ENCODE measurements at places on chromosomes 12 and 14.

DNA sequence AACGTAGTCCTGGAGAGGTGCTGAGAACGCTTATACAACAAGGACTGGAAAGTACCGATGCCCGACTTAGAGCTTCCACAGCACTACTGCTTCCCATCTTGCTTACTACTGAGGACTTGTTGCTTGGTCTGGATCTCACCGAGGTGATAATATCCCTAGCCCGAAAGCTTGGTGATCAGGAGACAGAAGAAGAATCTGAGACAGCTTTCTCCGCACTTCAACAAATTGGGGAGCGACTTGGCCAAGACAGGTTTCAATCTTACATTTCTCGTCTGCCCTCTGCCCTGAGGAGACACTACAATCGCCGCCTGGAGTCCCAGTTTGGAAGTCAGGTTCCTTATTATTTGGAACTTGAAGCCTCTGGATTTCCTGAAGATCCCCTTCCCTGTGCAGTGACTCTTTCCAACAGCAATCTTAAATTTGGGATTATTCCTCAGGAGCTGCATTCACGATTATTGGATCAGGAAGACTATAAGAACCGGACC lies 1.1 kb downstream of the TOGARAM1 start:
- no peak for DNase-seq

- no peak for DNase-seq
Measured at GRCh38 chr14:93059917-93060545, 55.7 kb downstream of the ITPK1 start.

GRCh38 chr12:92062539-92063493 lies 82.8 kb downstream of the BTG1 start:
- DNase-seq = no peak

- DNase-seq = no peak
Measured at GRCh38 chr12:25005376-25005775, 56.5 kb upstream of the BCAT1 start.

DNA sequence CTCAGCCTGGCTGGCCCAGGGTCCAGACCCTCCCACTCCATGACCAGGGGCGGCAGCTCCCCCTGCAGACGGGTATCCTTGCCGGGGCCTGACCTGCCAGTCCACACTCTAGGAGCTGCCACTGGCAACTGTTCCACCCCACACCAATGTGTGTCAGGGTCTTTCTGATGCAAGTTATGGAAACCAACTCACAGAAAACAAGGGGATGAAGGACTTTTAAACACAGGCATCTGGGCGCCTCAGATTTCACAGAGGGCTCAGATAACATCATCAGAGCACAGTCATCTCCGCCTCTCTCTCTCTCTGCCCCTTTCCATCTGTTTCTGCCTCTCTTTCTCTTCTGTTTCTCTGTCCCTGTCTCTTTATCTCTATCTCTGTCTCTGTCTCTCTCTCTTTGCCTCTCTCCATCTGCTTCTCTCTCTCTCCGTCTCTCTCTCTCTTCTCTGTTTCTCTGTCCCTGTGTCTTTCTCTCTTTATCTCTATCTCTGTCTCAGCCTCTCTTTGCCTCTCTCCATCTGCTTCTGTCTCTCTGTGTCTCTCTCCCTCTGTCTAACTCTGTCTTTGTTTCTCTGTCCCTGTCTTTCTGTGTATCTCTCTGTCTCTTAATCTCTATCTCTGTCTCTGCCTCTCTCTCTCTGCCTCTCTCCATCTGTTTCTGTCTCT lies 67.4 kb upstream of the FBRSL1 start:
- DNase-seq = no peak

DNA sequence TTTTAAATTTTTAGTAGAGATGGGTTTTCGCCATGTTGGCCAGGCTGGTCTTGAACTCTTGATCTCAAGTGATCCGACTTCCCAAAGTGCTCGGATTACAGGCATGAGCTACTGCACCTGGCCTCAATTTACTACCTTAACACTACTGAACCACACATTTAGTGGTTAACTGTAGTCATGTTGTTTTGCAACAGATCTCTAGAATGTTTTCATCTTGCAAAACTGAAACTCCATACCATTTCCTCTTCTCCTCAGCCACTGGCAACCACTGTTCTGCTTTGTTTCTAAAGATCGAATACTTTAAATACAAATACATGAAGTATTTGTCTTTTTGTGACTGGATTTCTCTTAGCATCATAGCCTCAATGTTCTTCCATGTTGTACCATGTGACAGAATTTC lies 15.4 kb upstream of the SMCO2 start:
- no peak for DNase-seq

- no peak for DNase-seq
Measured at GRCh38 chr14:80005561-80005960, 205.7 kb downstream of the DIO2 start.

GRCh38 chr14:28765169-28765830 lies 1.3 kb upstream of the FOXG1 start:
- DNase-seq = no peak

GRCh38 chr12:10341892-10342509 lies 34.3 kb downstream of the KLRD1 start:
- no peak for DNase-seq

- DNase-seq = peak; percentile 5
Measured at GRCh38 chr14:52043690-52044089, 25.2 kb downstream of the NID2 start.

DNA sequence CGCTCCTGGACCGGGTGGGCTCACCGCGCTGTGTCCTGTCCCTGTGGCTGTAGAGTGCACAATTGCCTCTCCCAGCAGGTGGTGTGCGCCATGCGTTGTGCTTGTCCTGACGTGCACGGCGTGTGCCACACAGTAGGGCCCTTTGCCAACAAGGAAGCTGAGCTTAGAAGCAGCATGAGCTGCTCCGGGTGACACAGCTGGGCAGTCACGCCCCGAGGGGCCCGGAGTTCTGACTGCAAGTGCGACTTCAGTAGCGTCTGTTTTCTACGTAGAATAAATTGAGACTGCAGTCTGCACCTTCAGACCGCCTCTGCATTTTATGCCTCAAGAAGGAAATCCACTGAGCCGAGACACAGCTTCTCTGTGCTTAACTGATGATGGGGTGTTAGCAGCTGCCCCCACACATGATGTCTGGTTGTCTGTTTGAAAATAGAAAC lies 81.6 kb downstream of the ADGRD1 start:
- no peak for DNase-seq

DNA sequence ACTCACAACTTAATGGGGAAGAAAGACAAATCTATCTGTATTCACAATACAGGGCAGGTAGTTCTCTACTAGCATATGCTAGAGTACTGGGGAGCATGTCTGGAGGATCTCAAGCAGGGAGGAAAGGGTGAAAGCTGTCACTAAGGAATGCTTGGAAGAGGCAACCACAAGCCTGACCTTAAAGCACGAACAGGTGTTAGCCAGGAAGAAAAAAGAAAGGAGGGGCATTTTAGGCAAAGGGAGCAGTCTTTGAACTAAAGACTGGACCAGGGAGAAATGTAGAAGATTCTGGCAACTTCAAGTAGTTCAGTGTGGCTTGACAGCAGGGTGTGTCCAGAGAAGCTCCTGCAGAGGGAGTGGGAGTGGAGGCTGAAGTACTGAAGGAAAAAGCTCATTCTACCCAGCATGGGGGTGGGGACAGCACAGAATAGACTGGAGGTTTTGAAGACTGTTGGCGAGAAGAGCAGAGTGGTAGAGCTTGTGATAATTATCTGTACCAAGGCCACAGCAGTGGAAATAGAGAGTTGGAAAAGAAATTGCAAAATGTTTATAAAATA lies 50.9 kb downstream of the AP5M1 start:
- no peak for DNase-seq

- DNase-seq = no peak
Measured at GRCh38 chr12:131511803-131512561, 198.9 kb upstream of the SFSWAP start.

DNA sequence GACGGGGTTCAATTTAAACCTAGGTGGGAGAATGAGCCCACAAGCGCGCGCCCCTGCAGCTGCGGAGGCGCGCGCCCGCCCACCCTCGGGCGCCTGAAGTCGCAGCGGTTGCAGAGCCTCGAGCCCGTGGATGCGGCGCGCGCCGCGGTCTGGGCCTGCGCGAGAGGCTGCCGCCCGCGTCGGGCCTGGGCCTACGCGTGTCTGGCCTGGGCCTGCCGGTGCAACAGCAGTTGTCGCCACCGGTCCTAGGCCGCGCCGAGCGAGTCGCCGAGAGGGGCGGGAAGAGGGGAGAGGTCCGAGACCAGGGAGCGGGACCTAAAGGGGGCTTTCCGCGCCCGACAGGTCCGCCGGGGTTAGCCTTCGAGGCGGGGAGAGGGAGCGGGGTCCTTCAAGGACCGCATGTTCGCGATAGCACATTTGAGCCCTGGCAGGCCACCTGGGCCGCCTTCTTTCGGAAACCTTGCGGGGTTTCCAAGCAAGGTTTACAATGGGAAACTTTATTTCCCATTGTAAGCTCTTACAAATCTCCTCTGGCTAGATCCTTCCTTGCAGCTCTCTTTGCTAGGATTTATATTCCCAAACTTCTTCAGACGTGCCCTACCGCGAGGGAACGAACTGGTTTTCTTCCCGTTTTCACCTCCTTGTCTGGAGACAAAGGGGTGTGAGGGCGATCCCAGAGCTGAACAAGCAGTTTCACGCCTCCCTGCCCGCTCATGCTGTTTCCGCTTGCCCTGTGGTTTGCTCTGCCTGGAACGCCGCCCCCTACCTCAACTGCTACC lies 6.8 kb downstream of the SIX6 start:
- DNase-seq = no peak

- DNase-seq = no peak
Measured at GRCh38 chr14:95885278-95885677, 8.6 kb downstream of the TUNAR start.

DNA sequence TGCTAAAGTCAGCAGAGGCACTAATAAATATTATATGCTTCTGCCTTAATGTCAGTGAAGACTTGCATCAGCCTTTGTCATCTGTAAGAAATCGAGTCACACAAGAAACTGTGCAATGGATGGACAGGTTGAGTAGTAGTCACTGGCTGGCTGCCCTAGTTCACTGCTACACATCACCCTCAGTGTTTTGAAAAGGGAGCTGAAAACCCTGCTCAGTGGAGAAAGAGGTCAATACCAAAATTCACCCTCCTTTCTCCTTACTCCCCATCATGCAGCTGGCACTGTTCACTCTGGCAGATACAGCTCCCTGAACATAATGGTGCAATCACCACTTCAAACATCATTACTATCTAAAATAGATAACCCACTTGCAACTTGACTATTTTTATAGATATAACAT lies 6.6 kb downstream of the ANKS1B start:
- DNase-seq = no peak

DNA sequence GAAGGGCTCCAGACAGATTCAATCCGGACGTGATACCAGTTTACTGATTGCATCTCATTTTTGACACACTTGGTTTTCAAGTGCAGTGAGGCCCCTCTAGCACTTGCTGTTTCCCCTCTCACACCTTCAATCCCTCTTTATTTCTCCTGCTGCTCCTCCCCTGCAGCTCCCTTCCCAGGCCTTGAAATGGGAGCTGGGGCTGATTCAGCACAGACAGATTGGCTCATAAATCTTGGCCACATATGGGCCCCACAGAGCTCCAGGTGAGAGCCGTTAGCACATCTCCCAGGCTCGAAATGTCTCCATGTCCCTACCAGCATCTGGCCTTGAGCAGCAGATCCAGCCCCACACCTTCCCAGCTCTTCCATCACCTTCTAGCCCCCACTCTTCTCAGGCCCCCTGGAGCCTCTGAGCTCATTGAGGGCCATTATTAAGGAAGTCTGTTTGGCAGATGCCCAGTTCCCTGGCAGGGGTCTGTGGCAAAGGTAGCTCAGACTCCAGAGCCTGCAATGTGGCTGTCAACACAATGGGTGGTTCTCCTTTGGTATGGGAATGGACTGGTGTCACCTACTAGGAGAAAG lies 220.3 kb upstream of the FKBP4 start:
- DNase-seq = no peak

DNA sequence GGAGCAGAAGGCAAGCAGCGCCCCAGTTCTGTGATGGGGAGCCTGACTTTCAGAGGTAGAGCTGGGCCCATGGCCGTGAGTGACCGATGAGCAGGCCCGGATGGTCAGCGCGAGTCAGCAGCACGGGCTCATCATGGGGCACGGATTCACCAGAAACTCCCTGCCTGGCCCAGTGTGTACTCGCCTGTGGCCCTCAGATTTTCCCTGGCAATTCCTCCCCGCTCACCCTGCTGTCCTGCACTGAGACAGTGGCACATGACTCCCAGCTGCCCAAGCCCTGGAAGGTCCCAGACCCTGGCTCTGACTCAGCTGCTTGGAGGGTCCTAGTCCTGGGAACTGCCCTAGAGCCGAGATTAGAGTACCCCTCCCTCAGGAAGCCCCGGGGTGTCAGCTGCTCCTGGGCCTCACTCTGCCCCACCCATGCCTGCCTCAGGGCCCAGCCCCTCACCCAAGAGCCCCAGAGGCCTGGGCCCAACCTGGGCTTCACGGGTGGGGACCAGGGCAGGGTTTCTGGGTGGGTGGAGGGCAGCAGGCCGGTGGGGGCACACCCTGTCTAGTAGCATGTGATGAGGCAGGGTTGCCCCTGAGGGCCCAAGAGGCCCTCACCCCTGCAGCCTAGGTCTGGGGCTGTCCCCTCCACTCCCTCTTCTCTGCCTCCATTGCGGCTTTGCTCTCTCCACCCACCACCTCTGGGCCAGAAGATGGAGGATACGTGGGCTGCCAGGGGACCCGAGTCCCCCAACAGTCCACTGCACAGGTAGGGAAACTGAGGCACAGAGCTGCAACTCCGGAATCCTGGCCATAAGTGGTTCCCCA lies 8.4 kb downstream of the TRMT61A start:
- no peak for DNase-seq

GRCh38 chr14:25009891-25010290 lies 40.1 kb downstream of the STXBP6 start:
- no peak for DNase-seq

DNA sequence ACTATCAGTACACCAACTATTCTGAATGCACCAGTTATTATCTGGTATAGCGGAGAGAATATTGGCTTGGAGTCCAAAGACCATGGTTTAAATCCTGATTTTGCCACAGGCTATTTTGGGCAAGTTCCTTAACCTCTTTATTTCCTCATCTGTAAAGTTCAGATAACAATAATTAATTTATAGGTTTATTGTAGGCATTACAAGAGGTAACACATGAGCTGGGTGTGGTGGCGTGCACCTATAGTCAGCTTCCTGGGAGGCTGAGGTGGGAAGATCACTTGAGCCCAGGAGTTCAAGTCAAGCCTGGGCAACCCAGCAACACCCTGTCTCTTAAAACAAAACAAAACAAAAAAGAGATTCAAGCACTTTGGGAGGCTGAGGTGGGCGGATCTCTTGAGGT lies 23.1 kb downstream of the PHLDA1 start:
- DNase-seq = no peak

DNA sequence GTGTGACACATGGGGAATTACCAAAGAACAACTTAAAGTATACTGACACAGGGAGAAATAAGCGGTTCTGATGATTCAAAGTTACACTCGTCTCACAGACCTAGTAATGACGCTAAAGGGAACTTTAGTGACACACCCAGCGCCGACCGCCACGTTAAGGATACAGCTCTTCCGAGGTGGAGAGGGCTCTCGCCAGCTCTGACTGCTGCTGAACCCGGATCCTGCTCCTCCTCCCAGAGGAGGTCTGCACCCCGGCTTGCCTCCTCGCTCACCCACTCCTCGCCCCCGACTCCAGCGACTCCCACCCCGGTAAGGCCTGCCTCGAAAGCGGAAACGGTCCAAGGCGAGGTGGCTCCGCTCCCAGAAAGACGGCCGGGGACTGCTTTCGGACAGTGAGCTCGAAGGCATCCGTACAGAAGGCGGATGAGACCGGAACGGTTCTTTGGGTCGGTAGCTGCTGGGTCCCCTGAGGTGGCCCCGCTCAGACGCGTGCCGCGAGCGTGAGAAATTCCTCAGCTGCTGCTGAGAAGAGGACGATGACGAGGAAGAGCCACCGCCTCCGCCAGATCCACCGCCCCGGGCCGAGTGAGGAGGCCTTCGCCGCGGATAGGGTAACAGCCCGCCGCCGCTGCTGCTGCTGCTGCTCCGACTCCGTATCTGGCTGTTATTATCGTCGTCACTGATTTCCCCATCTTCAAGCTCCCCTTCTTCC lies 643 bp downstream of the ZFC3H1 start:
- DNase-seq = peak; percentile 74
